Right atrium auricular region (tissue), 2 donors: ENCODE measurements at places on chromosomes 1 and 21. TPM values are rescaled to one million over a fixed set of nuclear protein-coding genes. Genes with fewer than 3 reads are reported as not detected.

DNA sequence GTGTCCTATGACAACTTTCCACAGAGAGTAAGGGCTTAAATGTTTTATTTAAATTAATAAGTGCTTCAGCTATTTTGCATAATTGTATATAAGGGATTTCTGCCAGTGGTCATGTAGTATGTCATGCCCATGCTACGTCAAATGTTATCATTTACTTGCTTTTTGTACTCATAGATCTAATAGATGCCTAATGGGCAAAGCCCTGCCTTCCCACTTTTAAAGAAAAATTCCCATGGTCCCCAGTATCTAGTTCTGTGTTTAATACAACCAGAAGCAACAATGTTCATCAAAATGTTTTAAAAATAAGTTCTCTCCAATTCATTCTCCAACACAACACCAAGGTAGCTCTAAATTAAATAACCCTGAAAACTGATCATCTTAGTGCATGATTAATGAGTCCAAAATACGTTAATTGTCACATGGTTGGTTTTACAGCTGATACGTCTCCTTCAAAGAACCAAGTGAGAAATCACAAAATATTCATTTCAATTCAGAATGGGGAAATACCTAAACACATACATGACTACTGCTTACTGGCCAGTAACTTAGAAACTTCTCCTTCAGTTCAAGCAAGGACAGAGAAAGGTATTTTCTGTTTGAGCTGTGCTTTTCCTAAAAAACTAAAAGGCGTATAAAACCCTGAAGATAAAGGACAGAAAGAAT, 49.1 kb upstream of the SDC3 start:
- DNase-seq, result no peak
- no peaks in the 10 kb centered on the region for H3K4me1 ChIP-seq
- H3K27ac ChIP-seq, result no peak overlapping the region

- H3K27me3 ChIP-seq, result no peaks in the 10 kb centered on the region
- DNase-seq, result no peak
- no peak overlapping the region for H3K27ac ChIP-seq
- H3K4me3 ChIP-seq, result no peak overlapping the region
- no peaks in the 10 kb centered on the region for H3K36me3 ChIP-seq
Observed at GRCh38 chr1:185038813-185039376, 6.5 kb upstream of the RNF2 start.

DNA sequence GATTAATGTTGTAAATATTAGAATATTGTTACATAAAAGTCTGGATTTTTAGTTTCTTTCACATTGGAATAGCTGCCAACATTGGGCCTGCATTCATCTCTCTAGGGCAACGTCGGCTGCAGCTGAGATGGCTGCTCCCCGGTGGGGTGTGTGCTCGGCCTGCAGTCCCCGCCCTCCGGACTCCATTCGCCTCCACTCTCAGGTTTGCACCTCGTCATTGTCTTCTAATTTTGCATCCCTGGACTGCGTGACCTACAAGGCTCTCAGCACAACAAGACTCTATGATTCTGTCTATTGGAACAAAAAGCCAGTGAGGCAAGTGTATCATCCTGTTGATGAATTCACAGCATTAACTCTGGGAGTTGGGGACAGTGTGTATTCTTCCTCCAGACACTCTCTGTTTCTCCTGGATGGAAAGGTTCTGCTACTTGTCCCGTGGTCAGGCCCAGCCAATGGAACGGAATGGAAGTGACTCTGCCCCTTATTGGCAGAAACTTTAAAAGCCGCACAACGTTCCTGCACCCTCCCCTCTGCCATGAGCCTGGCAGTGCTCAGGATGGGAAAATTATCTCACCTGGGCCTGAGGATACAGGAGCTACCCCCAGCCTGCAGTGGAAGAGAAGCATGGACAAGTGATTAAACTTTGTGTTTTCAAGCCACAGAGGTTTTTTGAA, 105.0 kb upstream of the SAMD11 start:
- peaks cover 8% of the 10 kb centered on the region for H3K4me1 ChIP-seq
- no peaks in the 10 kb centered on the region for H3K36me3 ChIP-seq
- no peak overlapping the region for H3K4me3 ChIP-seq
- H3K27ac ChIP-seq, result peak overlapping the region; percentile 26
- no peaks in the 10 kb centered on the region for H3K27me3 ChIP-seq
- DNase-seq, result no peak

The IQGAP3 gene
- total RNA-seq, result 1.0 TPM

The RORC gene
- 9.1 TPM for total RNA-seq
